ENCODE measurements at places on chromosomes 7 and 10.

- no peak for DNase-seq
These were observed 3.9 kb downstream of the RBM17 start for GRCh38 chr10:6092731-6093130.

- DNase-seq = no peak
These were observed 115.3 kb downstream of the HIBADH start for GRCh38 chr7:27547401-27547800.

- no peak for DNase-seq
These were observed 30.0 kb upstream of the TRIL start for GRCh38 chr7:28988091-28988490.

GRCh38 chr10:123150986-123151736, 3.0 kb upstream of the BUB3 start:
- DNase-seq = no peak

Data from MM.1S (cell line).